IPS-NIHi11 (cell line): ENCODE measurements at places on chromosomes 7 and 10.
A peak's percentile ranks its signal among the peaks of the same experiment; 100 is the strongest.

DNA sequence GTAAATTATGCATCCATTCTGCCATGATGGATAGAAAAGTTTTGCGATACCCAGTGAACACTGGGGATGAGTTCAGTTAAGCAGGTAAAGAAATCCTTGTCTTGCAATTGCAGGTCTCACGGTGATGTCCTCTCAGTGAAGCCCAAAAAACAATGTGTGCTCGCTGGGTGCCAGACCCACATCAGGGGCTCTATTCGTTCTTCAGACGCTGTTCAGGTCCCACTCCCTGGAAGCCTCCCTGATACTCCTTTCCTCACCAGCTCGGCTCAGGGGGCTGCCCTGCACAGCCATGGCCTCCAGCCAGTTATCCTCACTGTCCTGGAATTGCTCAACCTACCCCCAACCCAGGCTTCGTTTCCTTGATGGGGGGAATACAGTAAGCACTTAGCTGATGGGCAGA lies 323.5 kb downstream of the ADARB2 start:
- no peak for DNase-seq

- DNase-seq: peak; percentile 84
Measured at GRCh38 chr10:77756319-77757232, 119.0 kb upstream of the KCNMA1 start.

- DNase-seq: no peak
Measured at GRCh38 chr7:81949306-81949705, 179.5 kb upstream of the HGF start.

DNA sequence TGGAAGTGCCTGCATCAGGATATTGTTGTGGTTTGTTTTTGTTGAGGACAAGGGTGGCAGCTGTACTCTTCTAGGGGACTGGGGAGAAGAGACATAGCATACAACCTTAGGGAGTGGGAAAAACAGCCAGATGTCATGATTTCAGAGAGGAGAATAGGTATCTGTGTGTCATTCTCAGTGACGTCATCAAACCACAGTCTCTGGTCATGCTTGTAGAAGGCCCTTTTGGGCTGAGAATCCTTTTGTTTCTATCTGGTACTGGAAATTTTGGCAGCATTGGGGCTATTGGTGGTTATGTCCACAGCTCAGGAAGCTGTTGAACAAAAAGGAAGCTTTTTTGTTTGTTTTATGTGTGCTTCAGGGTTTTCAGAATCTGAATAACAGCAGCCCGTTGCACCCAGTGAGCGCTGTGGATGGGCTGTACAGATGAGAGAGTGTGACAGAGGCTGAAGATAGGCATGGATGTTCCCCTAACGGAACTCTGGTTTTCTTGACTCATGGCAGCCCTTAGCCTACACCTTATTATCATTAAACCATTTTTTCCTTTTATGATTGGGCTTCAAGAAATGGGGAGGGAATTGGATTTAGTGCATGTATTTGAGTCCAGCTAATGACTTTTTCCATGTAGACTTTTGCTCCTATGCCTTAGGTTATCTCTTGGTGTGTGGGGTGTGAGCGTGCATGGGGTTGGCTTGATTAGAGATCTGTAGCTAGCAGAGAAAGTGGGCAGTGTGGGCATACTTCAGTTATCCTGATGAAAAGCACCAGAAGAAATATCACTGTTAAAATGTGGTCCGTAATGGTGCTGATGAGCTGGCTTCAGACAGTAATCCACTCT lies 65.7 kb downstream of the SND1 start:
- DNase-seq: no peak

DNA sequence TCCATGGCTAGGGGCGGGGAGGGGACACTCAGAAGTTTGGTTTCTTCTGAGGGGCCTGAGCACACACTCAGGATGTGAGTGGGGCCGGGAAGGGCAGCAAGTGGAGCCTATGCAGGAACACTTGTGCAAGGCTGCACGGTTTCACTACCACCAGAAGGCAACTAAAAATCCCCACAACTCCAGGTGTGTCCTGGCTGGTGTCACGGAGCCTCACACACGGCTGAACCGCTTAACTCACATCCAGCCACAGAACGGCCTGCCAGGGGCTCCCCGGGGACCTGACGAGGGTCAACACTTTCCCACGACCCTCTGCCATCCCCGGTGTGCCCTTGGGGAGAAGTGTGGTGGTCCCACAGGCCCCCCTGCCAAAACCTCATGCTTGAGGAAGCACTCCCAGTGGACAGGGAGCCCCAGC lies 173.9 kb downstream of the ELFN1 start:
- DNase-seq: no peak

GRCh38 chr7:128767475-128768110 lies 8.0 kb downstream of the OPN1SW start:
- DNase-seq: no peak

GRCh38 chr10:113788604-113789083 lies 37.2 kb downstream of the PLEKHS1 start:
- peak; percentile 22 for DNase-seq

- DNase-seq: no peak
Measured at GRCh38 chr7:140631021-140631420, 9.6 kb downstream of the DENND2A start.

GRCh38 chr7:45663965-45664633 lies 89.9 kb downstream of the ADCY1 start:
- no peak for DNase-seq

GRCh38 chr7:26369593-26369992 lies 77.9 kb downstream of the SNX10 start:
- peak; percentile 54 for DNase-seq

- DNase-seq: no peak
Measured at GRCh38 chr7:97401398-97401797, 283.9 kb downstream of the SDHAF3 start.

GRCh38 chr10:95791425-95791979 lies 35.5 kb downstream of the ENTPD1 start:
- DNase-seq: no peak

GRCh38 chr10:84375011-84375410 lies 46.6 kb downstream of the CCSER2 start:
- peak; percentile 45 for DNase-seq

- DNase-seq: no peak
Measured at GRCh38 chr7:78968951-78969350, 484.5 kb downstream of the MAGI2 start.

DNA sequence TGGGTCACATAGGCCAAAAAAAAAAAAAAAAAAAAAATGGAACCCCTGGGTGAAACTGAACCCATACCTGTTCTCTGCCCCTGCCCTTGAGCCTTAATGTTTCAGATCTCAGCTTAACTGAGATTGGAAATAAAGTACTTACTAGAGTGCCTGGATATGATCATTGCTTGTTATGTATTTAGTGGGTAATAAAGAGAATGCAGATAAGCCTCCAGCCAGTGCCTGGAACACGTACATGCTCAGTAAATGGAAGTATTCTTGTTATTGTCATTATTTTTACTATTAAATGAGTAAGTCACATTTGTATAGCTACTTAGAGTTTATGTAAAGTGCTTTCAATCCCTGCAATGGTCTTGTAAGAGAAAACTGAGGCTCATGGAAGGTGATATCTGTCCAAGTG lies 14.7 kb downstream of the SLC16A12 start:
- DNase-seq: no peak

DNA sequence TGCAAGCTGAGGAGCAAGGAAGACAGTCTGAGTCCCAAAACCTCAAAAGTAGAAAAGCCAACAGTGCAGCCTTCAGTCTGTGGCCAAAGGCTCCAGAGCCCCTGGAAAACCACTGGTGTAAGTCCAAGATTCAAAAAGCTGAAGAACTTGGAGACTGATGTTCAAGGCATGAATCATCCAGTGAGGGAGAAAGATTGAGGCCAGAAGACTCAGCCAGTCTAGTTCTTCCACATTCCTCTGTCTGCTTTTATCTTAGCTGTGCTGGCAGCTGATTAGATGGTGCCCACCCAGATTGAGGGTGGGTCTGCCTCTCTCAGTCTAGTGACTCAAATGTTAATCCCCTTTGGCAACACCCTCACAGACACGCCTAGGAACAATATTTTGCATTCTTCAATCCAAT lies 20.1 kb upstream of the MDFIC start:
- DNase-seq: no peak

GRCh38 chr7:74061840-74062539 lies 21.6 kb upstream of the LIMK1 start:
- peak; percentile 73 for DNase-seq

DNA sequence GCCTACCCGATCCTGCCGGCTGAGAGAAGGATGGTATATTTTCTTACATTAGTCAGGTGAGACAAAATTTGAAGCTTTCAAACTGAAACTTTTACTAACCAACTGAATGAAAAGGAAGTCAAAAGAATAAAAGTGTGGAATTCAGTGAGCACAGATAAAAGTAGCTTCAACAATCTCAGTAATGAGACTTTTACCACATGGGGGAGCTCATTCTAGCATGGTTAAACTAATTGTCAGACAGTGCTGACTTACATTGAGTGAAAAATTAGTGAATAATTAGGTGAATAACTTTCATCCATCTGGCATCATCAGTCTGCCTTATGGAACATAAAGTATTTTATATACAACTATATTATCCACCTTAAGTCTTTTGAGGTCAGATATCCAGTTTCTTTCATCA lies 8.4 kb downstream of the FAM237B start:
- no peak for DNase-seq
